ENCODE measurements at places on chromosomes 6 and 20. TPM values are rescaled to one million over a fixed set of nuclear protein-coding genes. Genes with fewer than 3 reads are reported as not detected.

Gene GPR6
- not detected for total RNA-seq

Gene SLC16A10
- total RNA-seq = 3.5 TPM

Gene AARS2
- total RNA-seq = 9.5 TPM

Gene CLPSL2
- not detected for total RNA-seq

GRCh38 chr20:60760256-60761000, 491.6 kb upstream of the CDH4 start:
- DNase-seq = no peak

GRCh38 chr6:162964488-162965140, 236.8 kb downstream of the PACRG start:
- DNase-seq = peak; percentile 47

DNA sequence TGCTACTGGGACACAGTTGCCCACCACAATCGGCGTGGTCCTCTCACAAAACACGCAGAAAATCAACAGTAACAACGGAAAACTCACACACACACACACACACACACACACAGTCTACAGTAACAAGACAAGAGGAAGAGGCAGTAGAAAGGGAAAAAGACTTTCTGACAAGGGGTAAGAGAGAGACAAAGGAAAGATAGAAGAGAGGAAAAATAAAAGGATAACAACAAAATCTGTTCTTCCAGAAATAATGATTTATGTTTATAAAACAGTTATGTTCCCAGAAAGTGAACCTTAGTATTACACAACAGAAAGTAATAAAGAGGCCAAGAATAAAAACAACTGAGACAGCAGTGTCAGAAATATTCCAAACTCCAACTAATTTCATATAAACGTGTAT, 2.9 kb downstream of the RANBP9 start:
- DNase-seq = no peak

DNA sequence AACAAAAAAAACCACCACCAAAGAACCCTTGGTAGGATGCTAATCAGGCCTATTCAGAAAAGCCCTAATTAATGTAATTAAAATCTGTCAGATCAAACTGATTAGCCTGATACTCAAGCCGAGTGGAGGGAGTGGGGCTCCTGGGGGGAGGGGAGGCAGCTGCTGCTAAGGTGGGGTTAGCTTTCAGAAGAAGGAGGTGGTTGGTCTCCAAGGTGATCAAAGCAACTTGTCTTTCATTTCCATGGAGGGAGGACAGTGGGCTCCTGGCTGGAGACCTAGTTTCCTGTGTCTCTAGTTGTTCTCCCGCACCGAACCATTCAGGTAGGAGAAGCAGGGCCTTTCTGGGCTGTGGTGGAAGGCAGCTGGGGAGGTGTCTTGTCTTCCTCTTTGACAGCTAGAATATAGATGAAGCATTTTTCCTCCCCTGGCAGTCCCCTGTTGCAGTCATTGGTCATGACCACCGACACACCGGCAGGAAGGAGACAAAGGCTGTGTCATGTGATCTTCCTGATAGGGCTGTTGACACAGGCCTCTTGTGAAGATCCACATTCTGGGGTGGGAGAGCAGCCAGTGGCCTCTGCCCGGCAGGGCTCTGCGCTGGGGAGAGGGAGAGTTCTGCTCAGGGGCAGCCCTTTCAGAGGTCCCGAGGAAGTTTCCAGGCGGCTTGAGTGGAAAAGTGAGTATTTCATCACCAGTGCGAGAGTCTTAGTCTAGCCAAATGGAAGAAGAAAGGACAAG, 39.9 kb upstream of the PRDM1 start:
- DNase-seq = no peak

DNA sequence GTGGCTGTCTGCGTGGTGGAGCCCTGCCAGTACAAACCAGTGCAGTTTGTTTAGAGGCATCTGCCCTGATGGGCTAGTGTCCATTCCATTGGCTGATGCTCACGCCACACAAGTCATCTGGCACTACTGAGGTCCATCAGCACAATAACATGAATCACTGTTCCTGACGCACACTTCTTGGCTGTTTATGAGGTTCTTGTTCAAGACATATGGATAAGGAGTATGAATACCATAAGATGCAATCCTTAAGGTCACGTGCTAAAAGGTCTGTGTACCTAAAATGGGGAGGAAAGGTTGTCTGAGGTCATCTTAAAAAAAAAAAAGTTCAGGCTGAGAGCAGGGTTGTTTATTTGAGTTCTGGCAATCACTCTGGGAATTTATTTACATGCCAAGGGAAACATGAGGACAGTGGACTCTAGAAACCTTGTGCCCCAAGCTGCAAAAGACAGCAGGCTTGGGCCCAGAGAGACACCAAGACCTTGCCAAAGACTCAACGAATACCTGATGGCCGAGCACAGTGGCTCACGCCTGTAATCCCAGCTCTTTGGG, 54.1 kb upstream of the SHLD1 start:
- peak; percentile 74 for DNase-seq

DNA sequence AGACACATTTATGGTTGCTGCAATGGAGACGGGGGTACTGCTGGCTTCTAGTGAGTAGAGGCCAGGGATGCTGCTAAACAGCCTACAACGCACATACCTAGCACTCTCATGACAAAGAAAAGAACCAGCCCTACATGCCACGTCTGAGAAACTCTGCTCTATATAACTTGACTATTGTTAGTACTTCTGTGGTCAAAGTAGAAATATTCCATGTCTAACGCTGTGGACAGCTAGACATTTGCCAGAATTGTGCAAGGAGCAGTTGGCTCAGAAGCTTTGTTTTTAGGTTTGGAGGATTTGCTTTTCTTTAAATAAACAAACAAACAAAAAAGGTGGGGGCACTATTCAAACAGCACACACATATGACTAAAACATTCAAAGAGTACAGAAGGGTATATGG, 20.5 kb downstream of the UBE2V1 start:
- no peak for DNase-seq

DNA sequence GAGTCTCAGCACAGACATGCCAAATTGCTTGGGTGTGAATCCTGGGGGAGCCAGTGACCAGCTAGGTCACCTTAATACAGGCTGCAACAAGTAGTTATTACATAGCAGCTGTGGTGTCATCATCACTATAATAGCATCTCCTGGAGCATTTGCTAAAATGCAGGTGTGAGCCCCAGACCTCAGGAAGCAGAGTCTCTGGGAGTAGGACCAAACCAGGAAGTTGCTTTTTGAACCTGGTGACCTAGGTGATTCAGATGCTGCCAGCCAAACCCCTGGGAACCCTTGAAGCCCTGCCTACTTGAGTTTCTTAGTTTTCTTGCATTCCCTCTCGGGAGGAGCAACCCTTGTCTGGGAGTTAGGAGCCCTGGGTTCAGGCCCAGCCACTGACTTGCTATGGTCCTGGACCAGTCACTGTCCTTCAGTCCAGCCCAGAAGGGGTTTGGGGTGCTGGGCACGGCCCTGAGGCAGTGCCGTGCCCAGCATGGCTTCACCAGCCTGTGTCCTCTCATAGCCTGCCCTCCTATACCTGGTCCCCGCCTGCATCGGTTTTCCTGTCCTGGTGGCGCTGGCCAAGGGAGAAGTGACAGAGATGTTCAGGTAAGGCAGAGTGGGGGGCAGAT, 39.3 kb upstream of the ID1 start:
- no peak for DNase-seq

DNA sequence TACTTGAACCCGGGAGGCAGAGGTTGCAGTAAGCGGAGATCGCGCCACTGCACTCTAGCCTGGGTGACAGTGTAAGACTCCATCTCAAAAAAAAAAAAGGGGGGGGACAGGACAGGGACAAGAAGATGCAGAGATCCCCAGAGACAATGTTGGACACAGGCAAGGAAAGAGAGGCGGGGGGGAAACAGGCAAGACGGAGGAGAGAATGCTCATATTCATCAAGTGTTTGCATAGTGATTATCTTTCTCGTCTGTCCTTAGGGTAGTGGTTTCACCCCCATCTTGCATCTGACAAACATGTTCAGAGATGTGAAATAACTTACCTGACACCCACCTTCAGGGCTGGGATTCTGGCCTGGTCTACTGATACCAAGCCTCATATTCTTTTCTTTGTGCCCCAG, 29.0 kb downstream of the CHMP4B start:
- no peak for DNase-seq
